RPMI7951 (cell line): ENCODE measurements at places on chromosomes 4 and X. TPM values are rescaled to one million over a fixed set of nuclear protein-coding genes. Genes with fewer than 3 reads are reported as not detected.

ZNF157 gene
- 0.48 and 0.59 TPM in 2 replicates for total RNA-seq

- no peak for DNase-seq
These were observed 61.7 kb downstream of the CT47B1 start for GRCh38 chrX:120813982-120814381.

ADGRG2 gene
- not detected in 2 replicates for total RNA-seq

NDUFC1 gene
- 78.8 and 84.2 TPM in 2 replicates for total RNA-seq

F8A2 gene
- total RNA-seq, result not detected in 2 replicates

- DNase-seq, result no peak
These were observed 116.2 kb downstream of the AASDH start for GRCh38 chr4:56271131-56271530.

- peak; percentile 43 for DNase-seq
These were observed 403 bp downstream of the SGCB start for GRCh38 chr4:52037689-52038102.

- no peak for DNase-seq
These were observed 70.8 kb upstream of the GALNTL6 start for GRCh38 chr4:171742436-171742835.

DNA sequence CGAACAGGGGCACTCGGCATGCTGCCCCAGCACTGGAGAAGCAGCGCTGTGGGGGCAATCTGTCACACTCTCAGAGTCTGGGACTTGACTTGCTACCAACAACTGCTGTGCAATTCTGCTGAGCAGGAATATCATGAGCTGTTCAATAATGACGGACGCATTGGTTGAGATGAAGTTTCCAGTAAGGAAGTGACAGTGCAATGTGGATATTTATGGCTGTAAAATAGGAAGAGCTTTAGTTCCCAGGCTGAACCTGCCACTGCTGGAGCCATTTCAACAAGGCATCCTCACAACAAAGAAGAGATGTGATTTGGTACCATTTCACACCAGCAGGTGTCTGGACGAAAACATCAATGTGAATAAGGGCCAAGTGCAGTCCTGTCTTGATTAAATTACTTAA lies 24.2 kb downstream of the CHST7 start:
- DNase-seq, result no peak

DNA sequence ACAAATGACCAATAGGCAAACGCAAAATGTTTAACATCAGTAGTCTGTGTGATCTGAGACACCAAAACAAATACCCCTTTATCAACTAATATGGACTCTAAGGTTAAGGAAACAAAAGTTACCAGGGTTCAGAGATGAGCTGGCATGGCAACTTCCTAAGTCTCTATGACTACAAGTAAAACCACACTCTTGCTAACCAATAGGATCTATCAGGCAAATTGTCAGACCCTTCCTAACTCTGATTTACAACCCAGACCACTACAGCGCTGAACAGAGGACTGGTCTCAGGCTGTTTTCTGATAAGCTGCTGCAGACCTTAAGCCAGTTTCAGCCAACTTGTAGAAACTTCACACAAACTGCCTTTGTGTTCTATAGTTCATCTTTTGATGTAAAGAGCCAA lies 608.0 kb downstream of the TLL1 start:
- peak; percentile 30 for DNase-seq

GRCh38 chr4:182449930-182450439 lies 206.8 kb downstream of the TENM3 start:
- DNase-seq, result no peak

DNA sequence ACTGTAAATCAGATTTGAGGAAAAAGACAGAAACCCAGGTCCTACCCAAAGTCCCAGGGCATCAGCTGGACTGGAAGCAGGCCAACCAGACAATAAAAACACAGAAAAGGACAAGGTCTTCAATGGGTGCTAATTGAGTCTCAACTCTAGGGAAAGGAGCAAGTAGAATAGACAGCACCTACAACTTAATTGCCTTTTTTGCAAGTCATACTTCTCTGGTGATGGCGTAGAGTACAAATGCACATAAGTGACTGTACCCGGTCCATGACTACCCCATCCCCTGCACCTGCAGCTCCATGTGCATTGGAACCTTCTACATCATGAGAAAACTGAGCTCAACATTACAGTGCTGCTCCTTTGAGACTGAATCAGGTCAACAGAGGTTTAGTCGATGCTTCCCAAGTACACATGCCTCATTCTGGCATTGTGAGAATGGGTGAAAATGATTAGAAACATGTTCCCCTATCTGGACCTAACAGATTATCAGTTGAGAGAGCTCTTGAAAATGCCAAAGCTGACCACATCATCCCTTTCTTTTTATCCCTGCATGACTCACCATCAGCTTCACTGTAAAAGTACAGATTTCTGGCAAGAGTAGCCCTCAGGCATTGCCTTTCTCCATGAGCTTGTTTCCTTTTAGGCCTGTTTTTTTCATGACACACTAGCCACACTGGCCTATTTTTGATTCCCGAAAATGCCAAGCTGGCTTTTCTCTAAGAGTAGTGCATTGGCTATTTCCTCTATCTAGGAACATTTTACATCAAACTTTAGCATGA lies 298.3 kb downstream of the HS3ST1 start:
- DNase-seq, result peak; percentile 33

DNA sequence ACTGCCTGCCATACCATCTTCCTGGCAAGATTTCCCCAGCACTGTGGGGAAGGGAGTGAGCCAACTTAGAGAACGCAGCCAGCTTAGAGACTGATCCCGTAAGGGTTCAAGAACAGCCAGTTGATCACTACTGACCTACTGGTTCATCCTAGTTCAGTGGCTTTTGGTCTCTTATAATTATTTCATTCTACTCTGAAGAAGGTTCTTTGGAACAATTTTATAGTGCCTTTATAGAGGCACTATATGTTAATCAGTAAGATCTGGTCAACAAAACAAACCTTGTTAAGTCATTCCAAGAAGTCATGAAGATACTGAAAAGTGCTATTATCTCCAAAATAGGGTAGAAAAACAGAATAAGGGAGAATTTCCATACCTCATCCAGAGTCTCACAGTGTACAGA lies 33.2 kb upstream of the ENPEP start:
- no peak for DNase-seq

GRCh38 chr4:17702641-17703040 lies 78.8 kb downstream of the FAM184B start:
- no peak for DNase-seq

CBR4 gene
- 8.3 and 9.3 TPM in 2 replicates for total RNA-seq

DNA sequence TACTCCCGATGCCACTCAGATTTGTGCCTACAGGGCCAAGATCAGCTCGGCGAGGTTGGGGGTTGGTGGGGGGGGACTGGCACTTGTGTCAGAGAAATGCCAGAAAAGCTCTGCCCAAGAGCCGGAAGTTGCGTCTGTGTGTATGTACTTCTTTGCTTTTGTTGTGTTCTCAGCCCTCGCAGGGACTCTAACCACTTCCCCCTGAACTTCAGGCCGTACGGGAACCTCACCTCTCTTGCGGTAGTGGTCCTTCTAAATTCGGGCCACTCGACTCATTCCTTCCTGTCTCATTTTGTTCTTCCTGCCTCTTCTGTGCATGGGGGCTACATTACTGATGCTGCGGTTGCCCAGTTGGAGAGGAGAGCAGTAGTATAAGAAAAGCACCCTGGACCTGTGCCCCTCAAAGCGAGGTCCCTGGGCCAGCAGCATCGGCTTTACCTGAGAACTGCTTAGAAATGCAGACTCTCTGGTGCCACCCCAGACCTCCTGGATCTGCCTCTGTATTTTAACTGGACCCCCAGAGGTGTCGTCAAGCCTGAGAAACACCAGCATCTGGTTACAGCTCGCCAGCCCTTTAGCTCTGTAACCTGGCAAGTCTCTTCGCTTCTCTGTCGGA lies 146.3 kb upstream of the RPS6KA3 start:
- no peak for DNase-seq

WDR17 gene
- total RNA-seq, result 0.48 and 0.98 TPM in 2 replicates

BBS12 gene
- 3.5 and 4.4 TPM in 2 replicates for total RNA-seq

TCEAL6 gene
- total RNA-seq, result not detected in 2 replicates

- no peak for DNase-seq
These were observed 34.3 kb upstream of the TMEM154 start for GRCh38 chr4:152713951-152714705.

GRCh38 chrX:76796311-76796710 lies 368.8 kb downstream of the MAGEE1 start:
- DNase-seq, result no peak

- DNase-seq, result peak; percentile 70
These were observed 1.2 kb upstream of the MORF4L2 start for GRCh38 chrX:103687696-103688201.

GRCh38 chrX:49172280-49172780 lies 632 bp downstream of the PLP2 start:
- DNase-seq, result peak; percentile 88

- DNase-seq, result no peak
These were observed 100.9 kb downstream of the SLC34A2 start for GRCh38 chr4:25756503-25756902.

MAGEC2 gene
- 170 and 184 TPM in 2 replicates for total RNA-seq

GRCh38 chrX:6732101-6732500 lies 197.2 kb upstream of the VCX3A start:
- no peak for DNase-seq

- DNase-seq, result no peak
These were observed 10.1 kb upstream of the RASL11B start for GRCh38 chr4:52852041-52852440.

DNA sequence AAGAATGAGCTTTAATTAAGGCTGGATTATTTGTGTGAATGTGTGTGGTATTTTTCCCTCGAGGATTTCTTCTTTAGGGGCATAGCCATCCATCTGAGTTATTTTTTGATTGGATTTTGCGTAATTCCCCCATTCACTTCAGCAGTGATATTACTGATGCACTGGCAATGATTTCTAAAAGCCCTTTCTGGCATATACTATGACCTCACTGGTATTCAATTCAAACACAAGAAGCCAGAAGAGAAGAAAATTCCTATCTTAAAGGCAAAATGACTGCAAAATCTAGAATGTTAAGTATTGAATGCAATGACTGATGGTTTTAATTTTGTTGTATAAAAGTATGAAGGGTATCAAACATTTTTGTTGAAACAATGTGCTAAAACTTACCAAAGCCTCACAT lies 71.1 kb upstream of the DDIT4L start:
- DNase-seq, result no peak

GRCh38 chr4:104235967-104236366 lies 258.7 kb downstream of the CXXC4 start:
- DNase-seq, result no peak

PAGE5 gene
- total RNA-seq, result 41.0 and 56.8 TPM in 2 replicates

SPIN2A gene
- total RNA-seq, result 0.20 and 0.48 TPM in 2 replicates

DDIT4L gene
- total RNA-seq, result 0.10 TPM in 1 of 2 replicates, not detected in the other

GRCh38 chr4:117893207-117893606 lies 141.1 kb upstream of the NDST3 start:
- DNase-seq, result no peak

DNA sequence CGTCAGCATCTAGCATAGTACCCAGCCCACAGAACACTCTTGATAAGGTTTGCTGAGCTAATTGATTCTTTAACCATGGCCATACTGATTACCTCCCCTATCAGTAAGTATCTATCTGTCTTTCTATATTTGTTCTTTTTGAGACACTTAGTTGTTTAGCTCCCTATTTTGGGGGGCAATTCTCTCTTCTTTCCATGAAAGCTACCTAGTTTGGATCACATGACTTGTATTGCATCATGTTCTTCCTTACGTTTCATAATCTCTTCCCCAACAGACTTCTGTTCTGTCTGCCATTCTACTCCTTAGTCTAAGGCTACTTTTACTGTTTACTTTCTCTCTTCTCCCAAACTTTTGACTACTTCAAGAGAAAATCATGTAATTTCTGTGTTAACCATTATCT lies 39.0 kb downstream of the TBC1D19 start:
- DNase-seq, result no peak

GRCh38 chrX:150409486-150409885 lies 46.4 kb downstream of the MAMLD1 start:
- no peak for DNase-seq

DNA sequence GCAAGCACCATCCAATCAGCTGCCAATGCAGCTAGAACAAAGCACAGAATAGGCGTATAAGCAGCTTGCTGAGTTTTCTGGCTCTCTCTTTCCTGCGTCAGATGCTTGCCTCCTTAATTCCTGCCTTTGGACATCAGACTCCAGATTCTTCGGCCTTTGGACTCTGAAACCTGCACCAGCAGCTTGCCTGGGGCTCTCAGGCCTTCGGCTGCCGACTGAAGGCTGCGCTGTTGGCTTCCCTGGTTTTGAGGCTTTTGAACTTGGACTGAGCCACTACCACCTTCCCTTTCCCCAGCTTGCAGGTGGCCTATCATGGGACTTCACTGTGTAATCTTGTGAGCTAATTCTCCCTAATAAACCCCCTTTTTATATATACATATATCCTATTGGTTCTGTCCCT lies 6.1 kb downstream of the TMEM192 start:
- DNase-seq, result no peak

DNA sequence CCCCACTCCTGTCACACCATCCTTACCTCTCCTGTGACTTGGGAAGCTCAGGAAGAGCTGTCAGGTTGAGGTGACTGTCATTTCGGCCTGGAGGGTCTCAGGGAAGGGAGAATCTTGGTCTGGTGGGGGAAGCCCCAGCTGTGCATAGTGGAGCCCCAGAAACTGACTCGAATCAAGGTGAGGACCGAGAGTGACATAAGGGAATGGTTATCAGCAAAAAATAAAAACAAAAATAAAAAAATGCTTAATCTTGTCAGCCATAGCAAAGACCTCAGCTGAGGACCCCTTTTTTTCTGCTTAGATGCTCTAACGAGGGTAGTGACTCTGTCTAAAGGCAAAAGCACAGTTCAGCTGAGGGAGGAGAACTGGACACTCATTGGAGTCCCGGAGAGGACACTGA lies at the start of gene MAGEB17:
Gene MAGEB17, plus strand, starts transcription at position 301 of the 400 bp plus-strand sequence. CDS start 2,902 bp downstream, outside the sequence.
- DNase-seq, result no peak

DNA sequence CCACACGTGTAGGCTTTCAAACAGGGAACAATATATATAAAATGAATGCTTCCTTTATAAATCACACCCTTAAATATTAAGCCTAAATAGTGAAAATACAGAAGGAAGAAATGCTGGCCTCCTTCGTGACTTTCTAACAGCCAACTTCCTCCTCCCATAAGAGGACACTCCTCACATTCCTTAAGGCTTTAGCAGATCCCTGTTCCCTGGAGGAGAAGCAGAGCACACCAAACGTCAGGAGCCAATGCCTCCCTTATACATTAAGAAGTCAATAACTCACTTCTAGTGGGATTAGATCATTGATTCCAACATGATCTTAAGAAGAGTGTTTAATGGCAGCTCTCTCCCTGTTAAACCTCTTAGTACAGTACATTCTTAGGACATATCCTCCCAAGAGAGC lies 108.4 kb upstream of the FAM241A start:
- DNase-seq, result no peak

DNA sequence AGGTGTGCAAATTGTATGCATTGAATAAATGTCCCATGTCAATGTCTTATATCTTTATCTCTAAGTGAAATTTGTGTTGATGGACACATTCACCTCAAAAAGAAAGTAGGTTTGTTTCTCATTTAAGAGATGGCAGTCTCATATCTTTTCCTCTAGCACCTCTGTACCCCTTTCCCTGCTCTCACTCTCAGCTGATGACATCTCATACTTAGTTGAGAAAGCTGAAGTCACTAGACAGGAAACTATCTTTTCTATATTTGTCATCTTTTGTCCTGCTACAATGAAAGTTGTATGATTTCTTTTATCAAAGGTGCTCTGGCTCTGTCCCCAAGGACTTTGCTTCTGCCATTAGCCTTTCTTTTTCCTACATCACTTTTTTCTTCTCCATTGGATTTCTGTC lies 84.0 kb upstream of the GRPR start:
- no peak for DNase-seq

SCRG1 gene
- 0.10 and 0.12 TPM in 2 replicates for total RNA-seq

MAGEB18 gene
- not detected in 2 replicates for total RNA-seq
